Left lobe of liver (tissue), 2 donors: ENCODE measurements at places on chromosomes 7 and 10. TPM values are rescaled to one million over a fixed set of nuclear protein-coding genes. Genes with fewer than 3 reads are reported as not detected.

DNA sequence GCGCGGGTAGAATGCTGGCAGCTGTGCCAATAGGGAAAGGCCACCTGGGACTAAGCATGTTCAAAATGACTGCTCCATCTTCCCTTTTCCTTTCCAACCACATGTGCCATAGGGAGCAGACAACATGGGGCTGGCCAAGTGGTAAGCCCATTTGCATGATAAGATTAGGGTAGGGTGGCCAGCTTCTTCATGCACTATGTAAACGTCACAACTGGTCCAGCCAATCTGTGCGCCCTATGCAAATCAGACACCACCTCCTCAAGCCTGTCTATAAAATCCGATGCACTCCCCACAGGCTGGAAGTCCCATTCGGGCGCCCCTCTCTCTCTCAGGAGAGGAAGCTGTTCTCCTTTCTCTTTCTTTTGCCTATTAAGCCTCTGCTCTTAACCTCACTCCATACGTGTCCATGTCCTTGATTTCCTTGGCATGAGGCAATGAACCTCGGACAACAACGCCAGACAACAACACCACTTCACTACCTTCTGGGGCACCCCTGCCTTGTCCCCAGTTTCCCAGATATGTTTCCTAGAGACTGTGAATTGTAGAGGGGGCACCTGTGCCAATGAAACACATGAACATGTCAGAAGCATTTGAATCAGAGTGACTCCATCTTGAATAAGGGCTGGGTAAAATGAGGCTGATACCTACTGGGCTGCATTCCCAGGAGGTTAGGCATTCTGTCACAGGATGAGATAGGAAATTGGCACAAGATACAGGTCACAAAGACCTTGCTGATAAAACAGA is 19.1 kb upstream of the EXOC6 start:
- DNase-seq: no peak

The MBL2 gene
- total RNA-seq: 108 TPM

- DNase-seq: no peak
These were observed 9.9 kb downstream of the FAM237B start for GRCh38 chr7:90311175-90311574.

The CDH23 gene
- 20.9 TPM for total RNA-seq
